WTC11 (cell line): ENCODE measurements at places on chromosomes 2 and 18.

DNA sequence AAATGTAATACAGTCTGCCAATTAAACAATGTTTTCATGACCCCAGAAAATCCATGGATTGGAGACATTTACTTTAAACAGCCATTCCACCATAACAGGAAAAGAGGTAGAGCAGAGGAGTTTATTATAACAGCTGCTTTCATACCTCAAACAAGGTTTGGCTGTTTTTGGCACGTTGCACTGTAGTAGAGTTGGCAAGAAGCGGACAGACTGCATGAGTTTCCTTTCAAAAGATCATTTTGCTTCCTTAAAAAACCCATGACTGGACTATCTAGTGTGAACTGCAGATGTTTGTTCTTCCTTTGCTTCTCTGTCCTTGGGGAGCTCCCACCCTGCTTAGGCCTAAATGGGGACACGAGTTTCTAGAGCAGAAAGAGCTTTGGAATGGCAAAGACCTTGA, 108.5 kb upstream of the THOC1 start:
- no peak overlapping the region for H3K27ac ChIP-seq
- peaks cover 19% of the 10 kb centered on the region for H3K4me1 ChIP-seq
- H3K4me3 ChIP-seq: no peak overlapping the region
- no peak for DNase-seq
- H3K36me3 ChIP-seq: no peaks in the 10 kb centered on the region
- peaks cover 10% of the 10 kb centered on the region; the same call in 1 of the 2 replicates for H3K27me3 ChIP-seq

GRCh38 chr2:42792583-42793333, at the start of gene HAAO:
TSS of gene HAAO (minus strand) at chr2:42792583. CDS start at chr2:42792536, 47 bp downstream.
- DNase-seq: peak; percentile 67
- peaks cover 39% of the 10 kb centered on the region for H3K4me1 ChIP-seq
- peak within 1 kb of the TSS; percentile 79 for H3K4me3 ChIP-seq
- H3K27ac ChIP-seq: peak within 1 kb of the TSS; percentile 40; the same call in 1 of the 2 replicates

DNA sequence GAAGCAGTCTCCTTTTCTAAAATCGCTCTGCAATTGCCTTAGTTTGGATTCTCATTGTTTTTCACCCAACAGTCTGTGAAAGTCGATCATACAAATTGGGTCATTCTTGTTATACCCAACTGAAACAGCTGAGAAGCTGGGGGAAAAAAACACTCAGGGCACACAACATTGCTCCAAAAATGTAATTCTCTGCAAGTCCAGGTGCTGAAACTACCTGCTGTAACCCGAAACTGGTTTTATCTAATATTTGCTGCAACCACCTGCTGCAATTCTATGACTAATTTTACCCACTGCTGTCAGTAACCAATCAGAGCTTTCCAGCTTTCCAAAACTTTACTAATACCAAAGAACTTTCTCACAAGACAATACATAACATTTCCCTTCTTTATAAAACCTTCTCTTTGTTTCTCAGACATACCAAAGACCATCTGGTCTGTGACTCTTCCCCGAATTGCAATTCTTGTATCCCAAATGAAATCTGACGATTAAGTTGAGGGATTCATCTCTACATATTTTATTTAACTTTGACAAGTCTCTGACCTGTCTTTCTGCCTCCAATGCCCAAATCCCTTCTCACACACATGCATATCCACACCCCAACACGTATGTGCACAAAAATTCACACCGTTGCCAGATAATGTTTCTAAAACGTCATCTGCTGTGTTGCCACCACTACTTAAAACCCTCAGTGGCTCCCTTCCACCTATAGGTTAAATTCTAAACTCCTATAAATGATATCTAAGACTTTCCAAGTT, 198.3 kb downstream of the PIEZO2 start:
- H3K36me3 ChIP-seq: peaks cover 11% of the 10 kb centered on the region
- H3K27me3 ChIP-seq: no peaks in the 10 kb centered on the region
- H3K4me1 ChIP-seq: peaks cover 17% of the 10 kb centered on the region
- H3K27ac ChIP-seq: peak overlapping the region; percentile 38; the same call in 1 of the 2 replicates

DNA sequence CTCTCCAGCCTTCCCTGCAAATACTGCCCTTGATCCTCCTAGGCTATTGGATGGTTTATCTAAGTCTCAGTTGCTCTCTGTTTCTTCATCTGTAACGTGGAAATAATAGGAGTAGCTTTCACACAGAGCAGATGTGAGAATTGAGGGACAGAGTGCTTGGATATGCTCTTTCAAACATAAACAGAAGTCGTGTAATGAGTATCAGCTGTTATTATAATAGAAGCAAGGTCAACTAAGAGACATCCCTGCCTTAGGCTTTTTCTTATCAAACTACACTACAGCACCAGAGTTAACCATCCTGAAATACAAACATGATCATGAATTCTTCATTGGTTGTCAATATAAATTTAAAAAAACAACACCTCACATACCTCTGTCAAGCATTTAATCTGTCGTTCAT, 138.2 kb downstream of the DOK6 start:
- H3K36me3 ChIP-seq: 0 out of 2 replicates have a peak, but pooled peaks cover 2% of the 10 kb centered on the region
- no peak for DNase-seq
- no peaks in the 10 kb centered on the region for H3K27me3 ChIP-seq
- H3K4me1 ChIP-seq: peaks cover 12% of the 10 kb centered on the region
- no peak overlapping the region for H3K4me3 ChIP-seq

DNA sequence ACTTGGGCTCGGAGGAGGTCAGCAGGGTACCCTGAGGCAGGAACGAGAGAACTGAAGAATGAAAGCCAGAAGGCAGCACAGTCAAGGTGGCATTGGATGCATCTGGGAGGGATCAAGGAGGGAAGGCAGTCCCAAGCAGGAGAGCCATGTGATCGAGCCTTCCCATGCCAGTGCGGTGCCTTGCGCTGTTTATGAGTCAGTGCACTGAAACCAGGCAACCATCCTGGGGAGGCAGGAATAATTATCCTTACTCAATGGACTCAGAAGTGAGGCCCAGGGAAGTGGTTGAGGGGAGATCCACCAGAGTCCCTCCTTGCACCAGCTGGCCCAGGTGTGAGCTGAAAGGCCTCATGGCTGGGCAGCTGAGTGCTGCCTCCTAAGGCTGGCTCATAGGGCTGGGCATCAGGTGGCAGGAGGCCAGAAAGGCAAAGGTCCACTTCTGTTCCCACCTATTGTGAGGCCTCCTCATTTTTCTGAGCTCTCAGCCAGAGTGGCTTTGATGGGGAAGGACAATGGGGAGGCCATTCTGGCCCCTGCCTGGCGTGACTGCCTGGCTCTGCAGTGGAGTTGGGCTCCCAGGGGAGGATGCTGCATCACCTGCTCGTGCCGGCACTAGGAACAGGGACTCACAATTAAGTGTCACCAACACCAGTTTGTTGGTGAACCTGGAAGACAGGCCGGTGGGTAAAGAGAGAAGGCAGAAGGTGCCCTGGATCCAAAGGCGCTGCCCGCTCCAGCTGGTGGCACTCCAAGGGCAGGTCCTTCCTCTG, 82.3 kb downstream of the TFCP2L1 start:
- no peak overlapping the region for H3K27ac ChIP-seq
- H3K36me3 ChIP-seq: no peaks in the 10 kb centered on the region
- no peak overlapping the region for H3K4me3 ChIP-seq
- H3K4me1 ChIP-seq: no peaks in the 10 kb centered on the region
- no peaks in the 10 kb centered on the region for H3K27me3 ChIP-seq
- DNase-seq: no peak

GRCh38 chr2:239993291-239993690, 31.9 kb downstream of the NDUFA10 start:
- no peak overlapping the region for H3K27ac ChIP-seq
- peaks cover 9% of the 10 kb centered on the region for H3K4me1 ChIP-seq
- H3K4me3 ChIP-seq: no peak overlapping the region
- H3K36me3 ChIP-seq: peaks cover 45% of the 10 kb centered on the region
- no peaks in the 10 kb centered on the region for H3K27me3 ChIP-seq

DNA sequence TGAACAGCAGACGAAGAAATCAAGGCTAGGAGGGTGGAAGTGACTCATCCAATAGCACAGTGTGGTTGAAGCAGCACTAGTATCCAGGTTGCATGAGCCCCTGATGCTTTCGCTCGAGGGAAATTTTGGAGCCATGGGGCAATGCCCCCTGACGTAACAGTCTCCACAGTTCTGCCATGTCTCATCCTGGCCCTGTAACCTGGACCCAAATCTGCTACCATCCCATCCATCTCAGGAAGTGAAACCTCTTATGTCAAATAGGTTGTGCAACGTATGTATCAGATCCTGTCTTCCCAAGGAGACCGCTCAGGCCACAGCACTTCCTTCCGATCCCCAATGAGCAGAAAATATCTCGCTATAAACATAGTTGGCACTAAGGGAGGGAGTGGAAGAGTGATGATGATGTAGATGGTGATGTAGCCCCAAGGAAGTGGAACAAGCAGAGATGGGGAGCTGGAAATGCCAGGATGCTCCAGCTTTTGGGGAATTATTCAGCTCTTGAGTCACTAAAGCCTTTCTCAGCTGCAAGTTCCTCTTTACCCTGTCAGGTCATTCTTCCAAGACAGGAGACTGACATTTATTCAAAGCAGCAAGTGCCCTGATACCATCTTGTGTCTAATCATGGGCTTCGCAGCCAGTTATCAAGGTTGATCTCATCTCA, 3.0 kb upstream of the IL1B start:
- DNase-seq: no peak
- H3K4me3 ChIP-seq: no peak overlapping the region
- peaks cover 17% of the 10 kb centered on the region for H3K27me3 ChIP-seq
- no peaks in the 10 kb centered on the region for H3K36me3 ChIP-seq

GRCh38 chr2:217864963-217865772, 137.6 kb downstream of the TNS1 start:
- DNase-seq: no peak
- no peaks in the 10 kb centered on the region for H3K27me3 ChIP-seq
- no peak overlapping the region for H3K4me3 ChIP-seq
- no peak overlapping the region for H3K27ac ChIP-seq

DNA sequence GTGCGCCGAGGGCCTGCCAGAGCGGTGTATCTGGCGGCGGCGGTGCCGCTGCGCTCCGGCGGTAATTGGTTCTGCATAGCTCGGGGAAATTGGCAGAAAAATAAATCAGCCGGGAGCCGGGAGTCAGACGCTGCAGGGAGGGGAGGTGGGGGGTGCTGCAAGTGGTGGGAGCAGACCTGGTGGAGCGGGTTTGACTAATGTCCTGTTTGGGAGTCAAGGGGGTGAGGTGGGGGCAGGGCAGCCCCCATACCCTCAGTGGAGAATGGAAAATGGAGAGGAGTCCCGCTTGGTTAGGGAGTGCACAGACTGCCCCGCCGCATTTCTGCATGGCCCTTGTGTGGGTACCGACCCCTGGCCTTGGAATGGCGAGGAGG, 107.3 kb downstream of the DYSF start:
- H3K27me3 ChIP-seq: no peaks in the 10 kb centered on the region
- no peaks in the 10 kb centered on the region for H3K36me3 ChIP-seq
- peaks cover 16% of the 10 kb centered on the region for H3K4me1 ChIP-seq
- no peak for DNase-seq
- H3K4me3 ChIP-seq: no peak overlapping the region

DNA sequence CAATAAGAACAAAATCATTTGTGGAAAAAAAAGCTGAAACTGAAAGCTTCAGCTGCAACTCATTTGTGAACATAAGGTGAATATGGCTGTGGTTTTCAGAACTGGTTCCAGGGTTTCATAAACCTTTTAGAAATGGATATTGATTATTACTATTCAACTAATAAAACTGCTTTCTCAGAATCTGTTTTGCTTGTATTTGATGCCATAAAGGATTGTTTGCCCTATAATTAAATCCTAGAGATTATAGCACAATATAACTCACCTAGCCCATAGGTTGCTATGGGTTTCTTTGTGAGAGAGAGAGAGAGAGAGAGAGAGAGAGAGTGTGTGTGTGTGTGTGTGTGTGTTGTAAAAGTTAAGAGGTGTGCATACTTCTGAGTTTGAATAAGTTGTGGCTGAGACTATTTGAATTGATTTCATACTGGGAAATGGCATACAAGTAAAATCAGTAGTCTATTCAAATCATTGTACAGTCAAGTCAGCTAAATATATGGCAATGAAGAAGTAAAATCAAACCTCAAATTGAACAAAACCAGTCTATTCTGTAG, 339.2 kb downstream of the ARHGAP15 start:
- H3K4me1 ChIP-seq: peaks cover 7% of the 10 kb centered on the region; the same call in 1 of the 2 replicates
- no peaks in the 10 kb centered on the region for H3K27me3 ChIP-seq
- H3K36me3 ChIP-seq: no peaks in the 10 kb centered on the region

DNA sequence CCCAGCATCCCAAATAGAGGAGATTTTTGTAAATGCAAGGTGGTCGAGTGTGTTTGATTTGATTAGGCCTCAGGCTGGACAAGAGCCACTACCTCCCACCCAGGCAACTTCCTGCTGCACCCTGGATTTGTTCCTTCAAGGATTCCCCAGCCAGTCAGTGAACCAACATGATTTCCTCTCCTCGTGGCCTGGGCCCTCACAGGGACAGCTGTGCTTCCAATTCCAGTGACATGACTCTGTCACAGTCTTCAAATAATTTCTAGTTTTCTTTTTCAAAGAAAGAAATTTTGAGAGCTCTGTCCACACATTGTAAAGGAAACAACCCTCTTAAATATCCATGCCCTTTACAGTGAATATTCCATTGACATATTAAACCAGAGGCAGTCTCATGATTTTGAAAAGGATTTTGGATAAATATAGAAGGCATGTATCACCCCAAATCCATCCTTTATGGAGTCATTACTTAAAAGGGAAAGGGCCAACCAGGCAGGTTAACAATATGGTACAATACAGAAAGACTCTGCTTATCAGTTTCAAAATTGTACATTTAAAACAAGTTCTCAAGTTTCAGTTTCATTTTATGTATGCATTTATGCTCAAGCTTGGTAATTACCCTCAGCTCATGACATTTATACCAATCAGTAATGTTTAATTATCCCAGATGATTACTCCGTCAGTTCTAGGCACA, 121.3 kb upstream of the FOSL2 start:
- no peak overlapping the region for H3K27ac ChIP-seq
- no peak for DNase-seq
- H3K36me3 ChIP-seq: no peaks in the 10 kb centered on the region
- peaks cover 29% of the 10 kb centered on the region for H3K4me1 ChIP-seq

DNA sequence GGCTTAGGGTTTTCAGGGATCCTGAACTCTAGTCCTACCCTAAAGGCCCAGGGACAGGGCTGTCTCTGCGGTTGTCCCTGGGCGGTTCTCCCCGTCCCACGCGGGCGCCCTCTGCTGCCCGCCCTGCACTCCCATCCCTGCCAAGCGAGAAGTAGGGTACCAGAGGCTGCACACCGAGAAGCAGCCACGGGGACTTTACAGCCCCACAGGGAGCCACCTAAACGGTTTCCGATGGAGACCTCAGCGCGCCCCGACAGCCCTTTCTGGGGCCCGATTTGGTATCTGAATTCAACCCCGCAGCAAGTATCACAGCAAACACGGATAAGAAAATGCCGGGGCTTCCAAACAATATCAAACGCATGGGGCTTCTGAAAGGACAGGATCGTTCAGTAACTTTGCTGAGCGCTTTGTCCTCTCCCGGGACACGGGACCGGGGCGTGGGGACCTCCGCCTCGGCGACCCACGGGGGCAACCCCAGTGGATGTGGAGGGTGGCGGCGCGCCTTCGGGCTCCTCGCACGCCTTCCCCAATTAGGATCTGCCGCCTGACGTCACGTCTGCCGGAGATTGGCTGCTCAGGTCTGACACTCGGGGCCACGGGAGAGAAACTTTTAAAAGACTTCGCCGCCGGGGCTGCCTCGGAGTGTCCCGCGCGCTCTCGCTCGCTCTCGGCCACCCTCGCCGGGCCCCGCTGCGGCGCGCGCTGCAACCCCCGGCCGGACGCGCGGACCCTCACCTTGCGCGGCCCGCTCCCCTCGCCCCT, at the start of gene LTBP1:
LTBP1 (plus strand) TSS at position 640 of the 762 bp plus-strand sequence. CDS start 372 bp downstream, outside the sequence.
- peak within 1 kb of the TSS; percentile 77 for H3K4me3 ChIP-seq
- peaks cover 3% of the 10 kb centered on the region for H3K27me3 ChIP-seq
- H3K4me1 ChIP-seq: peaks cover 38% of the 10 kb centered on the region
